ENCODE measurements at places on chromosomes 3 and 15.

DNA sequence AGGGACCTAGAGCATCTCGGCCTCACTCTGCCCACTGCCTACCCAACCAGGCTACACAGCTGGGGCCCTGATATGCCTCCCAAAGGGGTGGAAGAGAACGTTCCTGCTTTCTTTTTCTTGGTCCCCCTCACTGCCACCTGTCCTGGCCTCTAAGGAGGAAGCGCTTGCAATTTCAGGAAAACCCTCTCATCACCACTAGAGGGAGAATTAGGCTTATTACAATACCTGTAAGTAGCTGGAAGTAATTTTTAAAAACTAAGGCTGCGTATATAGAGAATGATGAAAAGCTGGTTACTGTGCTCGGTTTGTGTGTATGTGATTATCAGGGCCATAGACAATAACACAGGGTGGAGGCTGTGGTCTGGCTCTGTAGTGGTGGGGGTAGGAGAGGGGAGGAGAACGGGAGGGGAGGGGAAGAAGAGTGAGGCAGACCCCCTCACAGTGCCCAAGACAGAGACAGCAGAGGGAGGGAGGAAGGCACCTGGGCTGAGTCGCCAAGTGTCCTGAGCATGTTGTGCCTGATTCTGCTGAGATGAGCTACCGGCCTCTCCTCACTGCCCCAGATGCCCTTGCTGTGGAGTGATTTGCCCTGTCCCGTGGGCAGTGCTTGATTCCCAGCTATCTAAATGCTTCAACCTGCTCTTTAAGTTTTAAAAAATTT is 3.3 kb downstream of the GABRG3 start:
- DNase-seq = peak; percentile 29

GRCh38 chr3:5813521-5813920 is 626.0 kb downstream of the EDEM1 start:
- DNase-seq = no peak

GRCh38 chr15:68201879-68202261 is 3.3 kb downstream of the CALML4 start:
- no peak for DNase-seq

DNA sequence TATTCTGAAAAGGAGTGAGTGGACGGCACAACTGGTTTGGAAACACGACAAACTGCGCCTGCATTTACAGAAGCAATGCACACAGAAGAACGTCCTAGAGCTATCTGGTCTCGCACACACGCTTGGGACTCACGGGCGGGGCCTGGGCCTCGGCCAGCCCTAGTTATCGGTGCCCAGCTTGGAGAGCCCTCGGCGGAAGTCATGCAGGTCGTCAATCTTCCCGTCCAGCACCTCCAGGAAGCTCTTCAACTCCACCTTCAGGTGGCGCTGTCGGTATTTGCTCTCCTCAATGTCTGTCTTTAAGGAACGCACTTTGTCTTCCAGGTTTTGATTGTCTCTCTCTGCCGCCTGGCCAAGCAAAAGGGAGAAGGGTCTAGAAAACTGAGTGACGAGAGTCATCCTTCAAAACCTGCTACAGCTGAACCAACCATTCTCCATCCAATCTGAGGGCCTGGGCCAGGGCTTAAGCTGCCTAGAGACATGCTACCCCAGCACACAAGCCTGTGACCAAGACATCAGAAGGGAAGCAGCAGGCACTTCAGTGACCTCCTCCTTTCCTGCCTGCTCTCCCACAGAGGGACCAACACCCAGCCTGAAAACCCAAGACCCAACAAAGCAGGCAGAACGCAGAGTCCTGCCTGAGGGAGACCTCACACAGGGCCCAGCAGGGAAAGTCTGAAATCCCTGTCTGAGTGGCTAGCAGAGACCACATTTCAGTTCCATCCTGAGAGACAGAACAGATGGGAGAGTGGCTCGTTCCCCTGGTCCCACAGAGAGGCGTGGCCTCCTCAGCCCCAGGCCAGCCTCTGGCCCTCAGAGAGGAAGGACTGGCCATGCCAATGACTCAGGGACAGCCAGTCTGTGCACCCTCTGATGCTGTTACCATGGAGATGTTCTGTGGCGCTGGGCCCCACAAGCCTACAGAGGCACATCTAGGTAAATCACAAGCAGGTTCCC is 40.4 kb downstream of the WHAMM start:
- DNase-seq = no peak

GRCh38 chr15:69359722-69360121 is 54.4 kb upstream of the KIF23 start:
- no peak for DNase-seq

GRCh38 chr3:127585813-127586413 is 4.6 kb downstream of the TPRA1 start:
- DNase-seq = no peak

DNA sequence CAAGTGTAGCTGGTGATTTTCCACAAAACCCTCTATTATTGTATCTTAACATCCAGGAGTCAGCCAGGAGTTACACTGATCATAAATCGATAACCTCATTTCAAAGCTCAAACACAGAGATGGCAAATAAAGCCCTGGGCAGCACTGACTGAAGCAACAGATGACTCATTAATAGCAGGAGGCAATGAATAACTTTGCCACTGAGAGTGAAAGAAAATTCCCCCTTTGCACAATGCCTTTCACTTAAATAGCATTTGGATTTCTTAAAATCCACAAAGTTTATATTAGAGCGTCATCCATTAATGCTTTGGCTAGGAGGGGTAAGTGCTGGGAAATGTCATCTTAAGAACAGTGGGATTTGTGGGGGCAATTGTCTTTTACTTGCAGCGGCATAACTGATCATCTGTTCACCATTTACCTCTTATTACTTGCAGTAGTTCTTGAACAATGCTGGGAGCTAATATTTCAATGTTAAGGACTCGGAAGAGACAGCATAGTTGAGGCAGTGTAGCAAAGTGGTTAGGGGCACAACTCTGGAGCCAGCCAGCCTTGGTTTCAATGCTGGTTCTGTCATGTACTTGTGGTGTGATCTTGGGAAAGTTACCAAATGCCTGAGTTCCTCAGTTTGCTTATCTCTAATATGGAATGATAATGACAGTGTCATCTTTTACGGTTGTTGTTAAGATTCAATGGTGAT is 630.4 kb upstream of the TBL1XR1 start:
- no peak for DNase-seq

- no peak for DNase-seq
Measured at GRCh38 chr3:116254541-116254940, 190.7 kb downstream of the LSAMP start.

- no peak for DNase-seq
Measured at GRCh38 chr3:193984876-193985275, 151.1 kb upstream of the HES1 start.

GRCh38 chr15:91133511-91133910 is 33.5 kb downstream of the SV2B start:
- DNase-seq = no peak

DNA sequence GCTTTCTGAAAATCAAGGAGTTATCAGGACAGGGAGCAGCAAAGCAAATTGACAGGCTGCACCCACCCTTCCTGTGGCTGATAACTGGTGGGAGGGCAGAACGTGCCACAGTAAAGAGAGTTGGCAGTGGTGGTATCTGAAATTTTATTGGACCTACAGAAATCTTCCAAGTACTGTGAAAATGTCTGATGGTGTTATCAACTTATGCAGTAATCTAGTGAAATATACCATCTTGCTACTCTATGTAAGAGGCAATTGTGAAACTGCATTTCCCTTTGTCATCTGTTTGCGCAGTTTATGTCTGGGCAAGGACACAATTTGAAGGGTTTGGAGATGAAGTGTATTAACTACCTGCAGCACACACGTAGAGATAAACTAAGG is 1.5 kb downstream of the PLCL2 start:
- DNase-seq = no peak

DNA sequence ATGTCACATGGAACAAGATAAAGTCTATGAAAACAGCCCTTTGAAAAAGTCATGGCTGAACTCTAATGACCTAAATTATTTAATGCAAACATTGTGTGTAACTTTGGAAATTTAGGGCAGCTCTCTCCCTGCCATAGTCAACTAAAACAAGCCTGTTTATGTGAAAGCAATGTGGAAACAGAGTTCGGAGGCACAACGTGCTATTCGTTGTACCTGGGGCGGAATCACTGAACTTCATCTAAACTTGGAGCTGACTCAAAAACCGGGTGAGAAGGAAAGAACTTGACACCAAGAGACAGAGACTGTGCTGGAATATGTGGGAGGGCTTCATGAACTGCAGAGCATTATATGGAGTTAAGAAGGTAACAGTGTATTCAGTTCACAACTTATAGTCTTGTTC is 764.9 kb upstream of the GOLIM4 start:
- DNase-seq = no peak

DNA sequence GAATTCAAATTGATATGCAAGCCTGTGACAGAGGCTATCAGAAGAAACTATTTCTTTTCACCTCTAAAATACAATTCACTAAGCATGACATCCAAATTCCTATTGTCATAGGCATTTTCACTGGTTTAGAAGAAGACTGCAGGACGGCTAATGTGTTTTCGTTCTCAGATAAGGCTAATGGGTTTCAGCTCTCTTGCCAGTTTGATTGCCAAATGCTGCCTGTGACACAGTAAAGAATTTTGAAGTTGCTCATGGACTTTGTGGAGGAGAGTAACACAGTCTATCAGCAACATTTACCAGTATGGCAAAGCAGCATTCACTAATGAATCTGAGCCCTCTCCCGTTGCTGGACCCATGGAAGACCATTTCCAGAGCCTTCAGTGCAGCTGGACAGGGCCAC is 948.1 kb downstream of the FHIT start:
- no peak for DNase-seq

GRCh38 chr15:36275656-36276055 is 303.8 kb upstream of the CDIN1 start:
- no peak for DNase-seq

DNA sequence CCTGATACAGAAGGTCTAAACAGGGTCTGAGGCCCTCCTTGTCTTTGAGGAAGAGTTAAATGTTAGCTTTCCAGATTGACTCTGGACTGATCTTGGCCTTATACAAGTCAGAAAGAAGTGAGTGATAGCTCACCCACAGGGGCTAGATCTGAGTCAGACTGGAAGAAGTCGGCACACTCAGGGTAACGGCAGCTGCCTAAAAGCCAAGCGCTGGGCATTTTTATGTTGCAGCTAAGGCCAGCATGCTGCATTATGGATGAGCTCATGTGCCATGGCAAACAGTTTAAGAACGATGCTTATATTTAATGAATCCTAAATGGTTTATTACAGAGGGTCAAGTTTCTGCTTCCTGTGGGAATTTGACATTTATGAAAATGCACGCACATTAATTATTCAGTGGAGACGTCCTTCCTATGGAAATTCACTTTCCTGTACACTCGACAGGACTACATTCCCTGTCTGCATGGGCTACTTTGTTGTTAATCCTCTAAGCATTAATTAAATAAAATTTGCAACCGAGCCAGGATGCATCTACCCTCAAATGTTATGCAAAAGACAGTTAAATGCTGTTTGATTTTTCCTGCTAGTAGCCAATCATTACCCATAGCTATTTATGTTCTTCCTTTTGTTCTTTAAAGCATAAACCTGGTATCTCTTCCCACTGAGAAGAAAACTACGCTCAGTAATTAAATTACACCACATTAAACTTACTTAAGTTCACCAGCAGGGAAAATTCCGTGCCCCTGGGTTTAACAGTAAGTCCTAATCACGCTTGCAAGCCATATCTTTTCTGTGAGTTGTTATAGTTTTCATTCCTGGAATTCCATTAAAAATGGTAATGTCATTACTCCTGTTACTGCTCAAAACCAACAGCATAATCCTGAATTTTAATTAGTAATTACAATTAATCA is 762.7 kb upstream of the CFAP20DC start:
- no peak for DNase-seq

- no peak for DNase-seq
Measured at GRCh38 chr3:177446165-177446601, 248.9 kb upstream of the TBL1XR1 start.

DNA sequence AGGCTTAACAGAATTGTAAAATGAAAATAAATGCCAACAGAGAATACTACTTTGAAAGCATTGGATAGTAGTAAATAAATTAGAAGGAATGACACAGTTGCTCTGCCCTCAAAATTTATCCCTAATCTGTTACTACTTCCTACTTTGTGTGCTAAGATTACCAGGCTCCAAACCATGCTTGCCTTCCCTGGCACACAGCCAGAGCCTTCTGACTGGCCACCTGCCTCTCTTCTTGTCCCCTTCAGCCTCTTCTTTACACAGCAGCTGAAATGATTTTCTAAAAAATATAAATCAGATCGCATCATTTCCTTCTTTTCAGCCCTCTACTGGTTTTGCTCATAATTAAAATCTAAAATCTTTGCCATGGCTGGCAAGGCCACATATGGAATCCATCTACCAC is 334.1 kb downstream of the FHIT start:
- DNase-seq = peak; percentile 58

GRCh38 chr3:68703066-68703465 is 229.3 kb downstream of the TAFA4 start:
- no peak for DNase-seq

DNA sequence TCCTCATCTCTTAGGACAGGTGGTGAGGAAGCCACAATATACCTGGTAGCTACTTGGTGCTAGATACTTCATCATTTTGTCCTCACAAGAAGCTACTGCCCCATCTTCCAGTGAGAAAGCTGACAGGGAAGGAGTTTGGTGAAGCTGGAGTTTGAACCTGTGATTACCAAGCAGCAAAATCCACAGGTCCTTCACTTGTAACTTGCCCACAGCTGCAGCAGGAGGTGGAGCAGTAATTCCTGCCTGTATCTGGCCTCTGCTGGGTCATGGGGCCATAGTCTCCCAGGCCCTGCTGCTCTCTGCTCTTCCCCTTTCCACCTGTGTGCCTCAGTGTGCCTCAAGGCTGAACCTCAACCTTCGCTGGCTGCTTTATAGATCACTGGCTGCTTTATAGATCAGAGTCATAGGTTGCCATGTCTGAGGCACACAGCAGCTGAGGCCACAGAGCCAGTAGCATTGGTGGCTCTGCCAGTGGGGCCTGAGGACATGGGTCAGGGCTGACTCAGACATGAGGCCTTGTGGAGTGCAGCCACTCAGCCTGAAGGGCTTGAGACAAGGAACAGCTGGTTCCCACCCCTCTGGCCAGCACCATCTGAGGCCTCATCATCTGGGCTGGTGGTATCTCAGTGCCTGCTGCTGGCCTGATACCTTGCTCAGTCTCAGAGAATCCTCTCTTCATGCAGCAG is 11.1 kb upstream of the CHRNB4 start:
- DNase-seq = no peak

GRCh38 chr3:35594739-35595138 is 44.6 kb upstream of the ARPP21 start:
- DNase-seq = no peak

GRCh38 chr3:49341996-49342395 is 2.1 kb upstream of the USP4 start:
- no peak for DNase-seq

DNA sequence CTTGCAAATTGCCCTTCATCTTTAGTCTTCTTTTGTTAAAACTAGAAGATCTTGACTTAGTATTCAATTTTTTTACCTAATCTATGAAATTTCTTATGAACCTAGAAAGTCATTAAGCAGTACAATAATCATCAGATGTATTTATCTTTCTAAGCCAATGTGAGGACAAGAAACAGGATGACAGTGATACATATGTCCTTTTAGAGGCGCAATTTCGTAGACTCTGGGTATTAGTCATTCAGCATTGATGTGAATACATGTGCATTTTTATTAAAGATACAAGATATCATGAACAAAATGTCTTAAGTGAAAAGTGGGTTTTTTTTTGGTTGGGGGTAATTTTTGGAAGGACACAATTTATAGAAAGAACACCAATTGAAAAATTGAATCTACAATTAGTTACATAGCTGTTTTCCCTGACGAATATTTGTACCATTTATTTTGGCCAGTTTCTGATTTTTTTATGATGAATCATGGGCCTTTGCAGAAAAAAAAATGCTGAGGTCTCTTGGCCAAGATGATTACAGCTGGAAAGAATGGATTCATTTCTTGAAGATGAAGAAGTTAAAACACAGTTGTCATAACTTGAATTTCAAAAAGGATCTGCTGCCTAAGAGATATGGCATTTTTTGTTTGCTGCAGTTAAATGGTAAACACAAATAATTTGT is 48.9 kb upstream of the AGTR1 start:
- DNase-seq = no peak

Measured in NCI-H1105 treated with DMSO at 0.1 percent for 48 hours (cell line).